ENCODE measurements at places on chromosomes 7 and 10. TPM values are rescaled to one million over a fixed set of nuclear protein-coding genes. Genes with fewer than 3 reads are reported as not detected.

DNA sequence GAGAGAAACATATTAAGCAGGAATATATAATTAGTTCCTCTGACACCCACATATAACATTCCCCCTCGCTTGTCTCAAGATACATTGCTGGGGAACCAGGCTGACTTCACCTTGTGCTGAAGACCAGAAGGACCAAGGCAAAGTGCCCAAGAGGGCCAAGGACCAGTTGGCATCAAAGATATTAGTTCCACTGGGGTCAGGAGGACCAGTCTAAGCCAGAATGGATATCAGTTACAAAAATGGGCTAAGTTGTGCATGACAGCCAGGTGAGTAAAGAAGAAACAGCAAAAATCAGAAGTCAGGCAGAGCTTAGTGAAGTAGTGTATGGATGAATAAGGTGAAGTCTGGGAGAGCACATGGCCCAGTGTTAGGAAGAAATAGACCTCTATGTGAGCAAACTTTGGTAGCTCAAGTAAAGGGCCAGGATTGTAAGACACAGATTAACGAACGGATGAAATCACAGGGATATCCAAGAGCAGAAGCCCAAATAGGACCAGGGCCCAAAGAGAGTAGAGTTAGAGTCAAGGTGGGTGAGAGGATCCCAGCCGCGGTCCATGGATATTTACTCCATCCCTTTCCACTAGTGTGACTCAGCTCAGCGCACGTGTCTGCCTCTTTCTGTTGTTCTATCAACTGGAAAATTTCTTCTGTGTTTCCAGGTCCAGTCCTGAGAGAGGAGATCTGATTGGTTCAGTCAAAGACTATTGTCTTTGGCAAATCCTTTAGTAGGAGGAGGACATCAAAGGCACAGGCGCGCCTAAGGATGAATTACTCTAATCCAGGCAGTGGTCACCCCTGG is 5.0 kb downstream of the CALD1 start:
- peak overlapping the region; percentile 55 for H3K4me3 ChIP-seq
- no peak for DNase-seq
- H3K4me1 ChIP-seq = peaks cover 44% of the 10 kb centered on the region
- peak overlapping the region; percentile 85 for H3K27ac ChIP-seq

GRCh38 chr10:131758062-131758938 is 142.5 kb upstream of the PPP2R2D start:
- H3K4me3 ChIP-seq = no peak overlapping the region
- DNase-seq = no peak
- H3K36me3 ChIP-seq = no peaks in the 10 kb centered on the region
- no peaks in the 10 kb centered on the region for H3K4me1 ChIP-seq
- peaks cover 4% of the 10 kb centered on the region for H3K27me3 ChIP-seq
- no peak overlapping the region for H3K27ac ChIP-seq

GRCh38 chr7:6453734-6454133 is 6.0 kb upstream of the DAGLB start:
- no peaks in the 10 kb centered on the region for H3K36me3 ChIP-seq
- DNase-seq = no peak
- H3K27ac ChIP-seq = no peak overlapping the region
- no peaks in the 10 kb centered on the region for H3K27me3 ChIP-seq
- H3K4me3 ChIP-seq = no peak overlapping the region
- H3K4me1 ChIP-seq = no peaks in the 10 kb centered on the region

The KCND2 gene
- 0.31 TPM for polyA plus RNA-seq

DNA sequence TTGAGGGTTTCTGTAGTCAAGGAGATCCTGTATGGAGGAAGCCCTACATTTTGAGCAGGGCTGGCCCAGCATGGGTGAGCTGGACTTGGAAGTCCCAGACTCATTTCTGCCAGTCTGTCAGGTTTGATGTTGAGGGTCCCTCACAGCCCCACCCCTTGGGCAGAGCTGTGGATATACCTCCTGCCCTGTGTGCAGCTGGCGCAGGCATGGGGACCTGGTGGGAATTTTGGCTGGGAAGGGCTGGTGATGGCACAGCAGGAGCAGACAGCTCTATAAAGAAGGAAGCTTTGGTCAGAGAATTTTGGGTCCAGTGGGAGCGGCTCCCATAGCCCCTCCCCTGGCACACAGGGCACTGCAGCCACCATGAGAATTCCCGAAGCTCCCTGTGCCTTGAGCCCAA is 482.6 kb downstream of the RPS24 start:
- no peaks in the 10 kb centered on the region for H3K36me3 ChIP-seq
- no peak overlapping the region for H3K27ac ChIP-seq

- H3K4me3 ChIP-seq = no peak overlapping the region
- H3K4me1 ChIP-seq = no peaks in the 10 kb centered on the region
- no peak overlapping the region for H3K27ac ChIP-seq
Observed at GRCh38 chr10:59240582-59241183, 64.2 kb downstream of the PHYHIPL start.
